Motor neuron (in vitro differentiated cells): ENCODE measurements at places on chromosomes 16 and 17. TPM values are rescaled to one million over a fixed set of nuclear protein-coding genes. Genes with fewer than 3 reads are reported as not detected.

SEPTIN12 gene
- 1.2 TPM in 1 of 2 replicates, not detected in the other for total RNA-seq

KRTAP4-16 gene
- not detected in 2 replicates for total RNA-seq

ABCC6 gene
- total RNA-seq = 0.73 and 1.1 TPM in 2 replicates

WFIKKN1 gene
- total RNA-seq = 0.75 and 0.80 TPM in 2 replicates

ACSM5 gene
- 1.0 TPM in 1 of 2 replicates, not detected in the other for total RNA-seq

GAS7 gene
- total RNA-seq = 9.7 and 11.8 TPM in 2 replicates

INTS2 gene
- total RNA-seq = 10.9 and 11.8 TPM in 2 replicates

TBC1D3C gene
- 0.54 TPM in 1 of 2 replicates, not detected in the other for total RNA-seq

DLX4 gene
- 0.55 and 0.78 TPM in 2 replicates for total RNA-seq

SOX9 gene
- total RNA-seq = 9.3 and 10.3 TPM in 2 replicates

CNTNAP1 gene
- 33.9 and 44.6 TPM in 2 replicates for total RNA-seq

SUMO2 gene
- total RNA-seq = 226 and 263 TPM in 2 replicates

FTSJ3 gene
- total RNA-seq = 69.5 and 85.9 TPM in 2 replicates

TMIGD1 gene
- total RNA-seq = not detected in 2 replicates

OR1A1 gene
- 0.29 and 0.52 TPM in 2 replicates for total RNA-seq

IRX5 gene
- total RNA-seq = 23.9 and 26.0 TPM in 2 replicates

TBC1D3K gene
- not detected in 2 replicates for total RNA-seq

PRPF8 gene
- total RNA-seq = 204 and 214 TPM in 2 replicates

CACNG1 gene
- 0.65 and 0.88 TPM in 2 replicates for total RNA-seq

SYNGR3 gene
- total RNA-seq = 2.7 and 3.1 TPM in 2 replicates

CLEC19A gene
- 0.16 and 0.27 TPM in 2 replicates for total RNA-seq

CDH1 gene
- total RNA-seq = 0.10 TPM in 1 of 2 replicates, not detected in the other

ASPHD1 gene
- 15.7 and 15.9 TPM in 2 replicates for total RNA-seq

GP2 gene
- not detected in 2 replicates for total RNA-seq
